ENCODE measurements at places on chromosomes 2 and 18. TPM values are rescaled to one million over a fixed set of nuclear protein-coding genes. Genes with fewer than 3 reads are reported as not detected.

The ZNF24 gene
- 56.9 TPM for total RNA-seq

The C2orf80 gene
- 1.3 TPM for total RNA-seq

The COL3A1 gene
- not detected for total RNA-seq

The ORMDL1 gene
- total RNA-seq = 51.6 TPM

The LAPTM4A gene
- 193 TPM for total RNA-seq

The CFAP210 gene
- total RNA-seq = 0.86 TPM

The LIPG gene
- total RNA-seq = 11.8 TPM

The NEU2 gene
- not detected for total RNA-seq

The PROM2 gene
- total RNA-seq = 3.8 TPM

The RBMS1 gene
- 57.0 TPM for total RNA-seq

The DCDC2C gene
- total RNA-seq = not detected

The SCG2 gene
- 0.77 TPM for total RNA-seq

The FAHD2B gene
- total RNA-seq = 36.9 TPM

The AKAIN1 gene
- total RNA-seq = not detected

The CLIP4 gene
- total RNA-seq = not detected

The COX7A2L gene
- 91.7 TPM for total RNA-seq

The TFPI gene
- total RNA-seq = 7.1 TPM

The DUSP2 gene
- 10.1 TPM for total RNA-seq

The SEPTIN10 gene
- 93.6 TPM for total RNA-seq

The UNC50 gene
- 33.4 TPM for total RNA-seq

The SNTG2 gene
- 18.1 TPM for total RNA-seq

The CPLX4 gene
- not detected for total RNA-seq

The MC5R gene
- total RNA-seq = 0.31 TPM

The LOXHD1 gene
- not detected for total RNA-seq

The GATA6 gene
- total RNA-seq = 0.09 TPM

The DES gene
- 1.5 TPM for total RNA-seq

Data from H1 (cell line).